ENCODE measurements at places on chromosomes 3 and 15.

GRCh38 chr3:170502297-170502696 lies 83.6 kb downstream of the SLC7A14 start:
- no peak for DNase-seq

DNA sequence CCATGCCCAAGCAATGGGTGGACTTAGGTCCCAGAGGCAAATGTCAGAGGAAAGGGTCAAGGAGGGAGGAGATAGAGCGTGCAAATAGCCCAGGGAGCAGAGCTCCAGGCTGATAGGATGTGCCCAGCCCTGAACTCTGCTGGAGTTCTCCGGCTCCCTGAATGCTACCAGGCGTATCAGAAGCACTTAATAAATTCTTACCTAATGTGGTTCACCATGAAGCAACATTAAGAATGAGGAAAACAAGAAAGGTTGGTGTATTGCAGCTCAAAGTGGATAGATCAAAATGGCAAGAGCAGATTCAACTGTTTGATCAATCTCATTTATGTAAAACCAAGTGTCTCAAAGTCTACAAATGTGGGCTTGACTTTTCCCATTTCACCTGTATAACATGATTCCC lies 38.3 kb downstream of the PXYLP1 start:
- no peak for DNase-seq

DNA sequence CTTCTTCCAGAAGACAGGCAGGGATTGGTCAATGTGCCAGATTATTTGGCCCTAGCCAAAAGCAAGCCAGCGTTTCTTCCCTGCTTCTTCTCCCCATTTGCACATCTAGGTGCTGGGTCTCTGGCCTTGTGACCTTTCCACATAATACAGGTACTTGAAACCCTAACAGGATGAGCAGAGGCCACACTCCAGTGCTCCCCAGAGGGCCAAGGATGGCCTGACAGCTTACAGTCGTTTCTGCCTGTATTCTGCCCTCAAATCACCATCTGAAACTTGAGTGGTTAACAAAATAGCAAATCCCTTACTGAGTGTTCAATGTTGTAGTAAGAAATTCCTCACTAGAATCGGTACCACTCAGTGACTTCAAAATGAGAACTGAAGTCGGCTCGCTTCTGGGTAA lies 29.1 kb downstream of the MKRN2 start:
- DNase-seq: no peak

GRCh38 chr3:116331380-116331779 lies 113.9 kb downstream of the LSAMP start:
- DNase-seq: no peak

- DNase-seq: no peak
Observed at GRCh38 chr3:6392123-6392522, 468.8 kb upstream of the GRM7 start.

GRCh38 chr15:67601073-67601472 lies 58.6 kb downstream of the MAP2K5 start:
- DNase-seq: no peak
